ENCODE measurements at places on chromosomes 16 and 17. TPM values are rescaled to one million over a fixed set of nuclear protein-coding genes. Genes with fewer than 3 reads are reported as not detected.

The MYOCD gene
- 11.0 TPM for total RNA-seq

The SLC5A10 gene
- total RNA-seq = not detected

The SMIM5 gene
- under 0.01 TPM for total RNA-seq

The ABCC12 gene
- not detected for total RNA-seq

The PPP1R1B gene
- total RNA-seq = not detected

The WNT3 gene
- 0.97 TPM for total RNA-seq

The ADORA2B gene
- total RNA-seq = 50.5 TPM

The SBK1 gene
- not detected for total RNA-seq

The ZSCAN10 gene
- total RNA-seq = under 0.01 TPM

The MMP28 gene
- total RNA-seq = under 0.01 TPM

The PHOSPHO1 gene
- total RNA-seq = under 0.01 TPM

The CRHR1 gene
- total RNA-seq = not detected

The NPIPB2 gene
- total RNA-seq = 2.2 TPM

The KRT13 gene
- total RNA-seq = not detected

Data from fibroblast of villous mesenchyme (primary cell).